Forelimb muscle (tissue), 1 donor: ENCODE measurements at places on chromosomes 12 and 14.

- no peak for DNase-seq
Measured at GRCh38 chr12:110105986-110106385, 18.2 kb upstream of the IFT81 start.

- no peak for DNase-seq
Measured at GRCh38 chr14:55103971-55104954, 24.8 kb upstream of the LGALS3 start.

GRCh38 chr12:79655036-79655435, 35.7 kb downstream of the PAWR start:
- DNase-seq, result no peak

DNA sequence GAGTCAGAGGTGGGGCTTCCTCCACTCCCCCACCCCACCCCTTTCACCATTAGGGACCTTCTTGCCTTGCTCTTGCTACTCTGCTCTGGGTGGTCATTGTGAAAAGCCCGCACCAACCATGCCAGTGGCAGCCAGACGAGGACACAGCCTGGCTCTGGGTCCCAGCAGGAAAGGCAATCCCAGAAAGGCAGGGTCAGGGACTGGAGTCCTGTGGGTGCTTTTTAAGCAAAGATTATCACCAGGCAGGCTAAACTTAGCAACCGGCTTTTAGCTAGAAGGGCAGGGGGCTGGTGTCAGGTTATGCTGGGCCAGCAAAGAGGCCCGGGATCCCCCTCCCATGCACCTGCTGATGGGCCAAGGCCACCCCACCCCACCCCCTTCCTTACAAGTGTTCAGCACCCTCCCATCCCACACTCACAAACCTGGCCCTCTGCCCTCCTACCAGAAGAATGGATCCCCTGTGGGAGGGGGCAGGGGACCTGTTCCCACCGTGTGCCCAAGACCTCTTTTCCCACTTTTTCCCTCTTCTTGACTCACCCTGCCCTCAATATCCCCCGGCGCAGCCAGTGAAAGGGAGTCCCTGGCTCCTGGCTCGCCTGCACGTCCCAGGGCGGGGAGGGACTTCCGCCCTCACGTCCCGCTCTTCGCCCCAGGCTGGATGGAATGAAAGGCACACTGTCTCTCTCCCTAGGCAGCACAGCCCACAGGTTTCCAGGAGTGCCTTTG, 1.2 kb upstream of the GAPDH start:
- no peak for DNase-seq

DNA sequence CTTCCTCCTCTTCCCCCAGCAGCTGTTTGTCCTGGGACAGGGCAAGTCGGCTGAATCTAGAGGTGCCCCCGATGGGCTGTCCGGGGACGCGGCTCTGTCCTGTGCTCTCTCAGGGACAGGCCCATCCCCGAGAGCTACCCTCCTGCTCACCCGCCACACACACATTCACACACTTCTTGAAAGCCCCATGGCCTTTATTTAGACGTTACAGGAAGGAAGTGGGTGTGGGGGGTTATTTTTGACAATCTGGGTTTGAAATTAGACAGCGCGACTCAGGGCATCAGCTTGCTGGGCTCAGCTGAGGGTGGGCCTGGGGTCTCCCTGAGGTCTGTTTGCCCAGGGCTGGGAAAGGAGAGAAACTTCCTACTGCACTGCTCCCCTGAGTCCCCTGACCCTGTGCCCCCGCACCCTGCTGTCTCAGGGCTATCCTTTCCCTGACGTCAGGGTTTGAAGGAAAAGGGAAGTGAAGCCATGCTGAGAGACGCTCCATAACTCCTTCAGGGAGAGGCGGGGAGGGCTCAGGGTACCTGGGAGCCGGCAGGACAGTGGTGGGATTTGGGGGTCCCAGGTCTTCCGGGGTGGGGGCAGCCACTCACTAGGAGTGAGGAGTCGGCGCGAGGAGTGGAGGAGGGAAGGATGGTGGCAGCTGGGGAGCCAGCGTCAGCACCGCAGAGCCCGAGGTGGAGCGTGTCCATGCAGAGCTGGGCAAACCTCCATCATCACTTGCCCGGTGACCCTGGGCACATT, 8.1 kb downstream of the PTPN6 start:
- no peak for DNase-seq

GRCh38 chr14:34649344-34649743, 19.4 kb upstream of the SNX6 start:
- DNase-seq, result no peak

GRCh38 chr14:95173518-95173917, 16.2 kb upstream of the DICER1 start:
- DNase-seq, result no peak

DNA sequence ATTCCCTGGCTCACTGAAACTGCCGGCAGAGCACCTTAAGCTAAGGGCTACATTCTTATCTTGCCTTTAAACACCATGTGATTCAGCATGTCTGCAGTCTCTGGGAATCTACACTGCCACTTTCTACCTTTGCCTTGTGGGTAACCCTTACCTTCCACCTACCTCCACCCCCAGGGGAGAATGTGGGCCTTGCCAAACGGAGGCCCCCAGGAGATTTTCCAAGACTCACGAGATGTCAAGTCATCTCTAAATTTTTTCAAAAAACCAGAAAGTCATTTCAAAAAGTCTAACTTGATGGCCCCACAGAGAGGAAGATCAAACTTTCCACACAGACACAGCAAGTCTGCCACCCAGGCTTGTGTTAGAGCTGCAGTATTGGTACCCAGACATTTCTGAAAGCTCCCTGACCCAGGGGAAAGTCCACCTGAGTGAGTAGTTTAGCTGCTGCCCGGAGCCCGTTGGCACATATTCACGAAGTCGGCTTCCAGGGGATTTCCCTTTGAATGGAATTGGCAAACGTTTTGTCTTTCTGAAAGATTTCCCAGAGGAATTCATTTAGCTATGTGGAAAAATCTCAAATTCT, 4.7 kb upstream of the PSMA6 start:
- no peak for DNase-seq

DNA sequence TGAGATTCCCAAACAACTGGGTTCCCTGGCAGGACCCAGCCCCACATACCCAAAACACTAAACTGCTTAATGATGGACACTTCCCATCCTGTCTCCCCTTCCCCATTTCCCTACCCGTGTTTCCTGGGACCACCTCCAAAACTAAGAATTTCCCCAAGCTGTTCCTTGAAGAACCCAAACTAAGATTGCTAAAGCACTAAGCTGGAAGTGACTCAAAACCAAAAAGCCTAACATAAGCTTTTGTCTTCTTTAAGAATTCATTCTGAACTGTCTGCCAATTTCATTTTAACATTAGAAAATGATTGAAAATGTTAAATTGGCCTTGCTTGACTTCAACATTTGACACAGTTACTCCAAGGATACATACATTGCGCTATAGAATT, 29.5 kb upstream of the STAB2 start:
- no peak for DNase-seq

- DNase-seq, result no peak
Measured at GRCh38 chr14:90213099-90213748, 43.1 kb upstream of the PSMC1 start.

DNA sequence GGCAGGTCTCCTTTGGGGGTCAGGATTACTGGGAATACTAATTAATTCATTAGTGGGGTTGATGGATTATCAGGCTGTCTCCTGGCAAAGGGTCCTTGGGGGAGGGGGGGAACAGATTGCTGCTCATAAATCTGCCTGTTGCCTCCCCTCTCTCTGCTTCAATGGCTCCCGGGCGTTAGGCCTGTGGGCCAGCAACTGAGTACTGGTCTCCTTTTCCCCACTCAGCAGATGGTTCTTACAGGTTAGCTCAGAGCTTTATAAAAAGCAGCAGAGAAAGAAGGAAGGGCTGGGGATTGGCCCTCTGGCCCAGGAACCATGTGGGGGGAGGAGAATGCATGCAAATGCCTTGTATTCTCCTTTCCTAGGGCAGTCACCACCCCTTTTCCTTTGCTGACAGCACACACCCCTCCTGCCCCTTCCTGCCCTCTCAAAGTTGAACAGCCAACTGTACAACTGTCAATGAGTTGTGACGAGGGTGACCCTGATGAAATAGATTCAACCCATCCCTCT, 2.3 kb upstream of the NEUROD4 start:
- no peak for DNase-seq

GRCh38 chr14:36556811-36557433, 25.5 kb downstream of the NKX2-8 start:
- DNase-seq, result no peak

DNA sequence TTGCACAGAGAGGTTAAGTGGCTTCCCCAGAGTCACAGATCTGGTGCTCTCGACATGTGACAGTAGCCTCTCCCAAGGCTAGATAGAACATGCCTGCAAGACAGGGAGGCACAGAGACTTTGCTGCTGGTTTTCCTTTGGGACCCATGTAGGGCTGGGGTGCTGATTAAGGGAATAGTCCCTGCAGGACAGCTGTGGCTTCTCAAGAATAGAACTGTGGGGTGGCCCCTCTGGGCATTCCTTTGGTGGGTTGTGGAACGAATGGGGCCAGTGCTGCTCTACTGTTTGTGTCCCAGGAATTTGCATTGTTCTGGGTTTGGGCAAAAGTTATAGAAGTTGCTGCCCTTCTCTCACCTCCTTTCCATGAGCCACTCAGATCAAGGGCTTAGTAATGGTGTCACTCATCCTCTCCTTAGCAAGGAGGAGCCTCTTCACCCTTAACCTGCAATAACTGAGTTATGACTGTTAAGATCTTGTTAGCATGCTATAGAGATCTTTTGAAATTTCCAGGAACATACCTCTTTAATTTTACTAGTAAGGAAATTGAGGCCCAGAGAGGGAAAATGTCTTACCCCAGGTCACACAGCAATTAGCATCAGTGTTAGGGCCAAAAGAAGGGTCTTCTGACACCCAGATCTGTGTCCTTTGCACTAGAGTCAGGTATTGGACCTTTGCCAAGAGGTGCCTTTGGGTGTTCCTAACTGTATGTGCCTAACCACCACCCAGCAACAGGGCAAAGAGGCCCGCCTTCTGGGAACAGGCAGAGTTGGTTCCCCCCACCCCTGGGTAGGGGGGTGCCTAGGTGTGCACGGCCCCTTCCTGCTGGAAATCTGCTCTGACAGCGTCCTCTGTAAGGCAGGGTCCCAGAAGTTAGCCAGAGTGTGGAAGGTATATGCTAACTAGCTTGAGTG, 31.4 kb downstream of the CD9 start:
- no peak for DNase-seq

- no peak for DNase-seq
Measured at GRCh38 chr12:104384141-104384880, 72.4 kb upstream of the CHST11 start.

DNA sequence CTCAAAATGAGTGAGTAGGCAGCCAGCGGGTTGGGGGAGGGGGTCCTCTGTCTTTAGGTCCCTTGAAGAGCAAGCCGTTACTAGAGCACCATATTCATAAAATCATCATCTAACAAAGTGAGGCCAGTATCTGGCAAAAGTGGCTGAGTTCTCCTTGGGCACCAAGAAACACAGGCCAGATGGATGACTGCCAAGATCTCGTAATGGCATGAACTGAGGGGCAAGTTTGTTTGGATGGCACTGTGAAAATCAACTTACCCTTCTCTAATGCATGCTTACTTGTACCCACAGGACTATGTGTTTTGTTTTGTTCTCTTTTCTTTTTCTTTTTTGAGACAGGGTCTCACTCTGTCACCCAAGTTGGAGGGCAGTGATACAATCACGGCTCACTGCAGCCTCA, 41.6 kb downstream of the GNPTAB start:
- no peak for DNase-seq

DNA sequence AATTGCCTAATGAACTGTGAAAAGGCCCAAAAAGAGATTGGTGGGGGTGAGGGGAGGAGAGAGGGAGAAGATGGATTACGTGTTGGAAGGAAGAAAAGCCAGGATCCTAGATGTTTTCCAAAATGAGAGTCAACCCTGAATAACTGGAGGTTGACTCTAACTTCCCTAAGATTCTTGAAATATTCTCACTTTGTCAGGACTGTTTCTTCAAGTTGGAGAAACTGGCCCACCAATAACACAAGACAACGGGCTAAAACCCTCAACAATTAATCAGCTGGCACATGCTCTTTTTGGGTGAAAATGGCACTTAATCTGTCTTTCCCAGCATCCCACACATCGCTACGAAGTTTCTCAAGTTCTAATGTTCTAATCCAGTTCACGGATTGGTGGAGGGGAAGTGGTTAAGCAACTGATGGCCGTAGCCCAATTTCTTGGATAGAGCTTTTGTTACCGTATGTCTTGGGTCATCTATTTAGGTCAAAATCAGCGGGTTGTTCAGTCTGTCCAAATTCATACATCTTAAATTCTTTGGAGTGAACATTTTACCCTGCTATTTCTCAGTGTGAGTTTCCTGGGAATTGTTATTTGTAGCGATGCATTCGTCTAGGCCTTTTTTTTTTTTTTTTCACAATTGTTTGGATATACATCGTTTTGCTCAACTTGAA, 49.0 kb downstream of the GPHB5 start:
- no peak for DNase-seq
